ENCODE measurements at places on chromosomes 7 and 10.

- no peak for DNase-seq
Measured at GRCh38 chr10:6353526-6353925, 150.8 kb downstream of the PFKFB3 start.

- DNase-seq, result no peak
Measured at GRCh38 chr7:151024435-151025056, at the start of gene ATG9B. Gene ATG9B, minus strand, starts transcription at chr7:151024494. Its CDS starts 71 bp downstream, at chr7:151024423.

DNA sequence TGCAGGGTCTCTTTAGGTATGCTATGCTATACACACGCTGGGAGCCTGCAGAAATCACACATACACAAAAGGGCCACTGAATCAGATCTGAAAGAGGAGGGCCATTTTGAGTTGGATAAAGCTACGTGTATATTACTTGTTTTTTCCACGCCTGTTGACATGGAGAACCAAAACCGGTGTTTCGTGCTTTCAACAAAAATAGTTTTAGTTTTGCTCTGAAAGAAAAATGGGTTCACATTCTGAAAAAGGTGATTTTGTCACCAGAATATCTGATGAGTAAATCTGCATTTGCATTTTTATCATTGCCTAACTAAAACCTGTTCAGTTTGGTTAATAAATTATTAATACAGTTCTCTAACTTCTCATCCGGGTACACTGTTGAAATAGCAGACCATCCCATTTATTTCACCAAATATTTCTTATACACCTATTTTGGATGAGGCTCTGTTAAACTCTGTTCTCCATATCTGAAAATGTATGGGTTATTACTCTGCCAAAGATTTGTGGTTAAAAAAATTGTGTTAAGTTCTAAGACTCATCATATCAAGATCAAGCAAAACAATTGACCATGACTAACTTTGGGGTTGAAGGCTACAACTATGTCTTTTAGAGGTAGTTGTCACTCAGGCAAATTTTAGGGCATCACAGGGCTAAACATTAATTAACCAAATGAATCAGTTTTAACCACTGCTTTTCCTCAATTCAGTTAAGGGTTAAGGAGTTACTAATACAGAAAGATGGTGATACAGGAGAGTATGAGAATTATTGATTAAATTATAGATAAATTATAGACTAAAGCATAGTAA lies 101.2 kb upstream of the RPA3 start:
- DNase-seq, result no peak

DNA sequence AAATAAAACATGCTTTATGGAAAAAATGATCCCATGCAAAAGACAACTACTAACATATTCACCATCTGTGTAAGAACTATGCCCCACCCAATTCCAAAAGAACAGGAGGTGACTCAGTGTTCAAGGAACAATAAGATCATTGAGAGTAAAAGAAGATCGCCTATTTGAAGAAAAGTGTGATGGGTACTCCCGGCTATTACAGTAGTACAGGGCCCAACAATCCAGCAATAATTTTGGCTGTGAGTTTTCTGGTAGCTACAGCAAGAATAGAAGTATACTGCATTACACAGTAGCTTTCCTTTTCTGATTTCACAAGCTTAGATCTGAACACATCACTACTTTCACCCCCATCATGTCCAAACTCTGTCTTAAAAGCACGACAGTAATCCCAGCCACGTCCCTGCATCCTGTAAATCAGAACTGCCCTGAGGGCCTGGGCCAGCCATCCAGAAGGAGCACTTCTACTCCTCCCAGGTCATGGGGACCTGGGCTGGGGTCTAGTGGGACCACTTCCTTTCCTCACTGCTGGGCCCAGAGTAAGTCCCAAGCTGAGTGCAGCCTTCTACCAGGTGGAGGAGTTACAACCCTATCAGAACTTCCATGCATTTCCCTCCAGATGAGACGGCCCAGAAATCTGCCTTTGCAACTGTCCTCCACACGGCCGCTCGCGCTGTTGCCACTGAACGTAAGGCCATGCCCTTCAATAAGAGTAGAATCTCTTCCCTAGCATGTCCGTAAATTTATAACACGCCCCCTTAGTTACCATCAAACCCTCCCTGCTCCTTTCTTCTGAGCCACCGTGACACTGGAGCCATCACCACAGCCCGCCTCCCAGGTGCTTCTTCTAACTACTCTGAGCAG lies 7.9 kb downstream of the ESYT2 start:
- DNase-seq, result no peak

DNA sequence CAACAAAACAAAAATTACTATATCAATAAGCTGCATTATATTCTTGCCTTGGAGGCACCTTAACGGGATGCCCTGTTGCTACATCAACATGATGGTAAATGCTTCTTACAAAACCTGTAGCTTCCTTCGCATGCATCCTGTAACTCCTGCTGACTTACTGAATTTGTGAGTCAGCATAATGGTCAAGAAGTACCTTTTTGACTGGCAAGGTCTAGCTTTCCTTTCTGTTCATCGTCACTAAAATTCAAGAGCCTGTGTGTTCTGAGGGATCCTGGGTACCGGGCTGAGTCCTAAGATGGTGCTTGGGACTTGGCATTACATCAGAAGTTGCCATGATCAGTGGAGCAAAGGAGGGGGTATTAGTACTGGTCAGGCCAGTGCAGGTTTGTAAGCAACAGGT lies 4.9 kb downstream of the PFKFB3 start:
- DNase-seq, result no peak

DNA sequence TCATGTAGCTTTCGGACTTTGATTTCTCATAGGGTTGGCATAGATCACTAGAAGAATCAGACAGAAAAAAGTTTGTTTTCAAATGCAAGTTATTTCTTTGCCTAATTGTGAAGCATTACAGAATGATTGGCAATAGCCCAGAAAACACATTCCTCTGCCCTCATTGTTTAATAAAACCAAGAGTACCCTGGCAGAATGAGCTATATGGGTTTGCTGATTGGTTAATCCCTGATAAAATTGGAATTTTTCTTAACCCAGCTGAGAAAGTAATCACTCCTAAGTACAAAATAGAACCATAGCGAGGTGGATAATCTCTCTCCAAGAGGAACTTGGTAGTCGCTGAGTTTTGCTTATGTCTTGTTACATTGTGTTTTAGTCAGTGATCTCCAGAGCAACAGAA lies 30.9 kb upstream of the CREB5 start:
- DNase-seq, result no peak

- no peak for DNase-seq
Measured at GRCh38 chr7:98474558-98474957, 73.7 kb upstream of the BAIAP2L1 start.

DNA sequence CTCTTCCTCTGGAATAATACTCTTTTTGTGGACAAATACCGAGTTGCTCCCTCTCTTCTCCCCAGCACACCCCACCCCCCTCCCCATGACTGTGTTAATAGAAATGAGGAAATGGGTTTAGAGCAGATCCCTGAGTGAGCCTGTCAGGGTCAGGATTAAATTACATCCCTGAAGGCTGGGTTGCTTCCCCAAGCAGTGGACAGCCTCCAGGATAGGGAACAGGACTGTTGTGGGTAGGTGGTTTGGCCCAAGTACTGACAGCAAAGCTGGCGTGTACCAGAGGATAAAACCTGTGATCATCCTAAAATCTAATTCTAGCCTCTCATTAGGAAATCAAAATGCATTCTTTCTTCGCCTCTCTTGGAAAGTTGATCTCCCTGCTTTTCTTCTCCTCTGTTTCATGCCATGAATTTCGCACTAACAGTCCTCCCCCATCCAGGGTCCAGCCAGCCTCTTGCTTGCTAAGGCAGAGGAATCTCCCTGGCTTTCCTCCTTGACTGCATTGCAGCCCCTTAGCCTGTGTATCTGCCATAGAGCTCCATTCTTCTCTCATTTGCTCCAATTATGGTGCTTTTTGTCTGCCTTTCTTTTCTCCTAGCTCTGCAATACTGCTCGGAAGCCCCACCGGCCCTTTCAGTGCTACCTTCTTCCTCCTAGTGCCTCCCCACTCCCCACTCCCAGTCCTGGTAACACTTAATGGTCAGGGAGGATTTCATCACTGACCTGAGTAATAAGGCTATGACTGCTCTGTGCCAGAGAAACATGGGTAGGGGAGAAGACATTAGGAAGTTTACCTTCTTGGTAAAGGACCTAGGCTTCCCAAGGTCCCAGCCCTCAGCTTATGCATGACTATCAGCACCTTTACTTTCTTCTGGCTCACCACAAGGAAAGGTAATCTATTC lies 8.4 kb downstream of the LRRC4 start:
- DNase-seq, result no peak

DNA sequence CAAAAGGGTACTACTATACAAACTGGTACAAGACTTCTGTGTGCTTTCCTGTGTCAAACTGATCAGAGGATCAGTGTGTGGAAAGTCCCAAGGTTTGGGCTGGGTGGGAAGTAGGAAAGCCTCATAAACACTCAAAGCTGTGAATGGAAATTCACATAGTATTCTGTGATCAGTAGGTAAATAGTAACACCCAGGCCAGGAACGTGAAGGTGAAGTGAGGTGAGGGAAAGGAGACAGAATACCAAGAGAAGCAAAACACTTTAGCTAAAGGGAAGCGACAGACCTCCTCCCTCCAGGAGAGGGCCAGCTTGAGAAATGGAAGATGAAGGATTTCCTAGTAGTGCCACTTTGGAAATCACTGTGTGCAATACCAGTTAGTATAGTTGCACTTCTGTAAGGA lies 451.9 kb downstream of the KCNMA1 start:
- DNase-seq, result no peak

DNA sequence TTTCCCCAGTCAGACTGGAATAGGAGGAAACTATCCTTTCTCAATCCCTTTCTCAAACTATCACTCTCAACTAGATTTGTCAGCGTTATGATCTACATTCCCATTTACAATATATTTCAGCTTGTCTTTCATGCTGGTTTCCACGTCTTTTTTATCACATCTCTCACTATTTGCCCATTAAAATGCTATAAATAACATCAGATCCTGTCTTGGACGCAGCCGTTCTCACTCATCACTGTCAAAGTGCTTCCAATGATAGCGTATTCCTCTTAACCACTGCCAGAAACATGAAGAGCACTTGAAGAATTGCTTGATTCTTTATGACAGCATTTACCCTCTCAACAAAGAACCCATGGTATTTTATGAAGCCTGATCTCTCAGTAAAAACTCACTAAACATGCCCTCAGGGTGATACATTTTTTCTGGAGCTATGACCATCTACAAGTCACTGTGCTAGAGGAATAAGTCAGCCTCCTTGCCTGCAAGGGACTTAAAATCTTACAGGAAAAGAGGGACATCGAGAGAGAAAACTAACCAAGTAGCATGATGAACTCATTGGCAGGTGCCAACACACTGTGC lies 205.6 kb upstream of the PFKP start:
- no peak for DNase-seq

DNA sequence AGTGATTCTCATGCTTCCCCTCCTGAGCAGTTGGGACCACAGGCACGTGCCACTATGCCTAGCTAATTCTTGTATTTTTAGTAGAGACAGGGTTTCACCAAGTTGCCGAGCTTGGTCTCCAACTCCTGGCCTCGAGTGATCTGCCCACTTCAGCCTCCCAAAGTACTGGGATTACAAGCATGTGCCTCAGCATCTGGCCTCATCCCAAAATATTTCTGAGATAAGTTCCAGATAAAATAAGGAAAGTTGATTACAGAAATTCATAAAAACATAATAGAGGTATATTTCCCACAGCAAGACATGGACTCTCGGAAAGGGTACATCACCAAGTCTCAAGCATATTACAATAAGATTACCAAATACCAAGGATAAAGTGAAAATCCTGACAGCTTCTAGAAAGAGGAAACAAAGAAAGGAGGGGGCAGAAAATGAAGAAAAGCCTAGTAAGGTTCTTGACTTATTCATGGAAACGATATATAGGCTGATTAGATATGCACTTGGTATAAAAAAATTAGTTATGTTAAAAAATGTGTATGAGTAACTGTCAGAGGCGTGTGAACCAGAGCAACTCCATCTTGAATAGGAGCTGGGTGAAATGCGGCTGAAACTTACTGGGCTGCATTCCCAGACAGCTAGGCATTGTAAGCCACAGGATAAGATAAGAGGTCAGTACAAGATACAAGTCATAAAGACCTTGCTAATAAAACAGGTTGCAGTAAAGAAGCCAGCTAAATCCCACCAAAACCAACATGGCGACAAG lies 35.0 kb downstream of the IQUB start:
- no peak for DNase-seq

- no peak for DNase-seq
Measured at GRCh38 chr10:71029411-71029892, 141.1 kb upstream of the PCBD1 start.

GRCh38 chr7:70384024-70384423 lies 747.9 kb upstream of the GALNT17 start:
- DNase-seq, result no peak

DNA sequence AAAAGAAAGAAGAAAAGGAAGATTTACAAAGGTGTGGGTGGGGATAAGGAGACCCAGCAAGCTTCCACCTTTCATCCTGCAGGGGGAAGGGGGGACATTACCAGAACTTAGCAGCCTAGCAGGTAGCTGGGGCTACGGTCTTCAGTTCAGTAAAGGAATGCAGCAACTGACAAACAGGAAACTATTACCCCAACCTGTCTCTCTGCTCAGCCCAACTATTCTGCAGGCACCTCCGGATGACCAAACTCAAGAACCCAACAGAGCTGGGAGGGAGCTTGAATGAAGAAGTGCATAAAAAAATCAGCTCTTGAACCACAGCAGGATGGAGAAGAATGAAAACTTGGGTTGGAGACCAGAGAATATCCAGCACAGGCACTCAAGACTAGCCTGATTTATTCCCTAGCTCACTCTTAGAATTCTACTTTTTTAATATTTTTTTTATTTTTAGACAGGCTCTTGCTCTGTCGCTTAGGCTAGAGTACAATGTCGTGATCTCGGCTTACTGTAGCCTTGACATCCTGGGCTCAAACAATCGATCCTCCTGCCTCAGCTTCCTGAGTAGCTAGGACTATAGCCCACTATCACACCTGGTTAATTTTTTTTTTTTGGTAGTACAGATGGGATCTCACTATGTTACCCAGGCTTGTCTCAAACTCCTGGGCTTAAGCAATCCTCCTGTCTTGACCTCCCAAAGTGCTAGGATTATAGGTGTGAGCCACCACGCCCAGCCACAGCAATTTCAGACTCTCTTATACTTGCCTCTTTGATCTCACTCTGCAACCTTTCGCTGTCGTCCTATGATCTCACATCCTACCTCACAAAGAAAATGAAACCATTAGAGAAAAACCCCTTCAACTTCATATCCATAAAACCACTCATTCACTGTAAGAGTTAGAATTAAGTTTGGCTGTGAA lies 18.5 kb upstream of the C10orf67 start:
- no peak for DNase-seq

DNA sequence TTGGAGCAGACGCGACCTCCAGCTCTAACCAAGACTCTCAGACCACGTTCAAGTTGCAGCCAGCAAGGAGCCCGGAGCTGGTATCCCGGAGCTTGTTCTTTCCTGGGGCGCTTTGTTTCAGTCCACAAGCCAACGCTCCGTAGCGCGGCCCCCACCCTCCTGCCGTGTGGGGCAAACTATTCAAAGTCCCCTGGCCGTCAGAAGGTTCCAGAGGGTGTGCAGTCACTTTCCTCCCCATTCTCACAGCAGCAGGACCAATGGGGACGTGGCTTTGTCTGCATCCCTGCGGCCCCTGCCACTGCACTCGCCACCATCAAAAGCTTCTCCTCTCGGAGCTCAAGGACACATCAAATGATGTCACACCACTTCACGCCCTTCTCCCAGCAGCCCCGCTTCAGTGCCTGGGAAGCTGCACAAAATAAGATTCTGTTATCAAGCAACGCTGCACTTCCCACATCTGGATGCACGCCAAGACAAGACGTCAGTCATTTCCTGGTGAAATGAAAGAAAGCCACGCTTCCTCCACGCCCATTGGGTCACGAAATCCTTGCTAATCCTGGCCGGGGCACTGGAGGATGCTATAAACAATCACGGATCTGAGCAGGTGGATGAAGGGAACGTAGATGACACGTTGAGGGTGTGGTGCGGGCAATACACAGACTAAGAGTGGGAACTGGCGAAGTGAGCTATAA lies 348.2 kb downstream of the PTPRN2 start:
- no peak for DNase-seq

GRCh38 chr10:3727268-3727667 lies 57.7 kb downstream of the KLF6 start:
- no peak for DNase-seq

Measured in pancreas (tissue), 10 donors.